ENCODE measurements at places on chromosomes 2 and 18.

GRCh38 chr18:46315161-46315560, 211.0 kb downstream of the HAUS1 start:
- ATAC-seq, result no peak

GRCh38 chr18:52596748-52597435, 256.9 kb downstream of the DCC start:
- ATAC-seq, result no peak

DNA sequence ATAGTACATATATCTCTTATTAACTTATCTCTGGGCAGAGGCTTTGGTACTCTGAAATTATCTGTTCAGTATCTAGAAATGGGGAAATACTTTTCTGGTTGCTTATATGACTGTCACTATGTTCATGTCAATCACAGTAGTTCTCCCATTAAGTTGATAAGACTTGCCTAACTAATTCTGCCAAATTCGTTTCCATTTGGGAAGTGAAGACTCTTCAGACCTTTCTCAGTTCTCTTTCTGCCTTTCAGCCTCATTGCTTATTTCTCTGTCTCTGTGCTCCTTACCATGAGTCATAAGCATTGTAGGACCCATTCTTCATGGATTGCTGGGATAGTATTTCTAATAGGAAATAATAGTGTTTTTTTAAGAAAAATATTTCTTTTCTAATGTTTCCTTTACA, 113.5 kb downstream of the PHLPP1 start:
- ATAC-seq, result no peak

DNA sequence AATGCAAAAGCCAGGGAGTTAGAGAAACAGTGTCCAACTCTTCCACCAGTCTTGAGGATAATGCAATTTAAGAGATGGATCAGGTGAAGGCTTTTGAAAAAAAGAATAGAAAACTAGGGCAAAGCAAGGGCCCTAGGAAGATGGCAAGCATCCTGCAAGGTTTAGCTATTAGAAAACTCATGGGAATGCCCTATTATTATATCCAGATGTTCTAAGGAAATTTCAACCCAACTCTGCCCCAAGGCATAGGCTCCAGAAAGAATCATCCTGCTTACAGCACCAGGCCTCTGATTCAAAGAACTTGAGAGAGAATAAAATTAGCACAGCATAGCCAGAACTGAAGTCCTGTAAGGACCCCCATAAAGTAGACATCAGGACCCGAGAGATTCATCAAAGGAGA, 68.1 kb downstream of the EN1 start:
- ATAC-seq, result no peak

- no peak for ATAC-seq
These were observed 13.6 kb upstream of the RAB10 start for GRCh38 chr2:26020231-26020640.

DNA sequence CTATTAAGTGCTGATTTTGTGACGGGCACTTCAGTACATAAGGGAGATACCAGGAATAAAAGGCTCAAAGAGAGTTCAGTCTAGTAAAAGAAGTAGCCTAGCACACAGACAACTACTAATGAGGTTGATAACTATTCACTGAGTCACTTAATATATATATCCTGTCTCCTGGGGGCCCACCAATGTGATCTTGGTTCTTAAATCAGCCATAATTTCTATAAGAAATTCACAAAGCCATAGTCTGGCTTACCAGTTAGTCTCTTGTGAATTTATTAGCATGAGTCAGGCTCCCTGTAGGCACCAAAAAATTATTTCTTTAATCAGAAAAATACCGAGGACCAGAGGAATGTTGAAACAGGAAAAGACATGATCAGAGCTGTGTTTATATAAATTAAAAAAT, 10.4 kb downstream of the KCNE4 start:
- peak; percentile 83 for ATAC-seq

GRCh38 chr2:167140767-167141166, 252.5 kb downstream of the XIRP2 start:
- ATAC-seq, result peak; percentile 99

DNA sequence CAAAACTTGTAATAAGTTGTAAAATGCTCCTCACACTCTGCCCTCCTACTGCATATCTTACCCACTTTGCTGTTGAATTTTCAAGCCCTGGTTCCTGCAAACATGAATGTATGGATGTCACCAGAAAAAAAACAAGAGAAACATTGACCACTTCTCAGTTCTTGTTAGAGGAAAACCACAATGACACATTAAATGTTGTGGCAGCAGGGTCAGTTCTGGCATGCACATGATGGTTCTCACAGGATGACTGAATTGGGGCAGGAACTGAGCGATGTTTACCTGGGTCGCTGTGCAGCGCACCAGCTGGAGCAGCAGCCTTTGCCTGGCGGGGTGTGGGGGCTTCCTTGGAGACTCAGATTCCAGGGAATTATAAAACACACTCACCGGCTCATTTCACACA, 14.0 kb upstream of the PRKCE start:
- ATAC-seq, result no peak

DNA sequence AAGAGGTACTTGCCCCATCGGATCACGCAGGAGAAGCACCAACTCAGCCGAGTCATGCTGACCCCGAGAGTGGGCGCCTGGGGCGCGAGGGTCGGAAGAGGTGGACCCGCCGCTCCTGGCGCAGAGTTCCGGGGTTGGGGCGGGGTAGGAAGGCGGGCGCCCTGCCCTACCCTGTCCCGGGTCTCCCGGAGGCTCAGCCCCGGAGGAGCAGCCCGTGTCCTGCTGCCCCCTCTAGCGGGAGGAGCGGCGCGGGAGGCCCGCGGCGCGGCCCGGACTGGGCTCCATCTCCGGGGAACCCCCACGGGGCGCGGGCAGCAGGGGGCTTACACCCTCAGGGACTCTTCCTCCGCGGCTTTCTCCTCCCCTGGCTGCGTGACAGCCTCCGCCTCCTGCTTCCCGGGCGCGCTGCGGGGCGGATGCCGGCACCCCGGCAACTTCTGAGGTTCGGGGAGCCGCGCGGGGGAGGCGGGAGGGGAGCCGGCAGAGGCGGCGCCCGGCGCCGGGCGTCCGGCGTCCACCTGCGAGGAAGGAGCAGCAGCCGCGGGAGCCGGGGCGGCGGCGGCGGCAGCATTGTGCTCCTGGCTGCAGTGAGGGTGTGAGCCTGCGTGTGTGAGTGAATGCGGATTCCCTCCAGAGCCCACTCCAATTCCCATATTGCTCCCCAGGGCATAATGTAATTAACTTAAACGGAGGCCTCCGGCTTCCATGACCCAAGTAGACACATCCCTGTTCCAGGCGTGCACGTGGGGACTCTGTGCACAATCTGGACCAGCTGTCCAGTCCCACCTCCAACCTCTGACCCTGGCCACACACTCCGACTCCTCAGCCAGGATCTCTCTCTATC, 7.6 kb upstream of the TNS1 start:
- peak; percentile 76 for ATAC-seq

- no peak for ATAC-seq
These were observed 255.1 kb downstream of the EIPR1 start for GRCh38 chr2:3122525-3122924.

DNA sequence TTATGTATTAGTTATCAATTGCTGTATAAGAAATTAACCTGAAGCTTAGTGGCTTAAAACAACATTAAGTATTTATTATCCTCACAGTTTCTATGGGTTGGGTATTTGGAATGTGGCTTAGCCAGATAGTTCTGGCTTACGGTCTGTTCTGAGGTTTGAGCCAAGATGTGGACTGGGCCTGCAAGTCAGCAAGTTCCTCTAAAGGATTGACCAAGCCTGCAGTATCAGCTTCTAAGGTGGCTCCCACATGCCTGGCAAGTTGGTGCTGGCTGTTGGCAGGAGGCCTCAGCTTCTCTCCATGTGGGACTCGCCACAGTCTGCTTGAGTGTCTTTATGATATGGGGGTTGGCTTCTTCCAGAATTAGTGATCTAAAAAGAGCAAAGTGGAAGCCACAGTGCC, 45.0 kb upstream of the TCF4 start:
- ATAC-seq, result no peak

DNA sequence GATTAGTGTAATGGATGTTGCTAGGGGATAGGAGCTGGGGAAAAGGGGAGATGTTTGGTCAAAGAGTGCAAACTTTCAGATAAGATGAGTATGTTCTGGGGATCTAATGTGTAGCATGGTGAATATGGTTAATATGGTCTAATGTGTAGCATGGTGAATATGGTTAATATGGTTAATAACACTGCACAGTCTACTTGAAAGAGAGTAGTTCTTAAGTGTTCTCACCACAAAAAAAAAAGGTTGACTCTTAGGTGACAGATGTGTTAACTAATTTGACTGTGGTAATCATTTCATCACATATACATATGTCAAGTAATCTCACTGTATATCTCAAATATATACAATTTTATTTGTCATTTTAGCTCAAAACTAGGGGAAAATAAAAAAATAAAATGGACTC, 121.3 kb upstream of the CD226 start:
- ATAC-seq, result no peak

GRCh38 chr2:42249284-42249683, 80.1 kb downstream of the EML4 start:
- no peak for ATAC-seq

- no peak for ATAC-seq
These were observed 62.8 kb upstream of the PPP1CB start for GRCh38 chr2:28688818-28689217.

GRCh38 chr2:45891719-45892424, 240.4 kb downstream of the PRKCE start:
- ATAC-seq, result peak; percentile 28

- no peak for ATAC-seq
These were observed 41.9 kb downstream of the SCN9A start for GRCh38 chr2:166333801-166334200.

DNA sequence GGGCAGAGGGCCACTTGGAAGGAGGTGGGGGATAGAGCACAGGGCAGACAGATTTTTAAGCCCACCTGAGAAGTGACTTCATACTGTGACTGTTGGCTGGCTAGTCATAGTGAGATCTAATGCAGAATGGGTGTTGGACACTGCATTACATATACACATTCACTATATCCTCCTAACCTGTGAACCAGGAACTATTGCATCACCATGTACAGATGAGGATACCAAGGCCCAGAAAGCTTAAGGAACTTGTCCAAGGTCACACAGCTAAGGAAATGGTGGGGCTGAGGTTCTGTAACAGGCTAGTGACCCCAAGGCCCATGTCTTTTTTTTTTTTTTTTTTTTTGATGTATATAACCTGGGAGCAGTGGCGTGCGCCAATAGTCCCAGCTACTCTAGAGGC, 49.6 kb upstream of the SPRED2 start:
- no peak for ATAC-seq

DNA sequence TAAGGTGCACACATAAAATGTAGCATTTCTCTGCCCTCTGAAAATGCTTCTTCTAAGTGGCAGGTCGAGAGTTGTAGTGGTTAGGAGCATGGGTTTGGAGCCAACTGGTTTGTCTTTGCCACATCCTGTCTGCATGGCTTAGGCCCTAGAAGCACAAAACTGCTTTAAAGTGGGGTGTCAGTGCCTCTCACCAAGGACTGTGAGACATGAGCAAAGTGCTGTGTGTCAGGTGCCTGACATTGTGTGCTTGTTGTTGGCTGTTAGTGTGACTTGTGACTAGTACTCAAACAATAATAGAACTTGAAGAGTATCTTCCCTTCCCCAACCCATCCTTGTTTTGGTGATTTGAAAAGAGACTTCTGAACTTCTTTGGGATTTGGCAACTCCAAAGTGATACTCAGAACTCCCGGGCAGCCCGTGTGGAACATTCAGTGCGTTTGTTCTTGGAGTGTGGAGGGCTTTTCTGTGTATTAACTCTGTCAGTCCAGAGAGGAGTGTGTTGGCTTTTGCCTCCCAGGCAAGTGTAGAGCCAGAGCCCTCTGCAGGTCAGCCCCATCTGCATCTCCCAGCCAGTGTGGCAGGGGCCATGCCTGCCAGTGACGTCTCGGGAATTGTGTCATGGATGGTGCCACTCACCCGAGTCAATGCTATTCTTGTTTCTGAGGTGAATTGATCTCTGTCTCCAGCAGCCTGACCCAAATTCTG, 5.0 kb downstream of the MGAT5 start:
- ATAC-seq, result no peak

- ATAC-seq, result peak; percentile 70
These were observed 78.1 kb downstream of the AAK1 start for GRCh38 chr2:69565431-69565839.

- ATAC-seq, result no peak
These were observed 22.9 kb upstream of the MTX2 start for GRCh38 chr2:176246331-176246730.

DNA sequence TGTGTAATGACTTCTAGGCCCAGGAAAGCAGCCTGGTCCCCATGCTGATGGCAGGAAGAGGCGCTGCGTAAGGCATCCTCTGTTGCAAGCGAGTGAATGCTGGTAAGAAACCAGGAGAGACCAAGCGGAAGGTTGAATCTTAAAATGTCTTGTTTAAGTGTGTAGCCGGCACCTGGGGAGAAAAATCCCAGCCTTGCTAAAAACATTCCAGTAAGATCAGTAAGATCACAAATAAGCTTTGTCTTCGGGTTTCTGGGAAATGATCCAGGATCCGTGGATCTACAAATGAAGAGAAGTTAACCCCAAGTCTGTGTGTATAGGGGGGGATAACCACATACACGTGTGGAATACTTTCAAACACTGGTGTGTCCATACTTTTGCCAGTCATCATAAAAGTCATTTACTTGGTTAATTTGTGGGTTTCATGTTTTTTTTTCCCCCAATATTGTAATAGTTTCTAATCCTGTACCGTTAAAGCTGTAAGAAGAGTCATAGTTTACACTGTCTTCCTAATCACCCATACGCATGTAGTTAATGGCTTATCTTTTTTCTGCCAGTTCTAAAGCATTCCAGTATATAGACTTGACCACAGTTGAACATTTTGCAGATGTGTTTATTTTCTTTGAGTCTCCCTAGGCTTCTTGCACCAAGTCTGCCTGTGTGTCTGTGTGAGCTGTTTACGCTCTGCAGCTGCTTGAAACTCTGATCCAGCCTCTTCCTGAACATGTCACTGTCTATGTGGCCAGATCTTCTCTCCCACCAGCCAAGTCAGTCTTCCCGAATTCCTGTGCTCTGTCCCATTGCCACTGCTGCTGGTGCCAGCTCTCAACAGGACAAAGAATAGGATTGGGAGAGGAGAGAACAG, 135.9 kb upstream of the ARL4C start:
- no peak for ATAC-seq

DNA sequence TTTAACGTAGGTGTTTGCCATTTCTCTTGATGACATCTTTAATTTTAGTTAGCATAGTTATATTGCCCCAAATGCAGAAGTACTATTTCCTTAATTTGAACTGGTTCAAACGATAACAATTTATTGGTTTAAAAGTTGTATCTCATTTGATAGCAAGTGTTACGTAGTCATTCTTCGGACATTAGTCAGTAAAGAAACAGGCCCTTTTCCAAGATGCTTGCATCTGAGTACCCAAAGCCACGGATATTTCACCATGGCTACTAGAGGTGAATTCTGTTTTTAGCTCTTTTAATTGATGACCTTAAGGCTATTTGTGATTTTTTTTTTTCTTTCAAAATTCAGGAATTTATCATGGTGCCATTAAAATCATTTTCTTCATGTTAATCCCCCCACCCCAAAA, 32.1 kb downstream of the GLS start:
- ATAC-seq, result no peak

GRCh38 chr2:221463241-221463896, 108.7 kb downstream of the EPHA4 start:
- no peak for ATAC-seq

DNA sequence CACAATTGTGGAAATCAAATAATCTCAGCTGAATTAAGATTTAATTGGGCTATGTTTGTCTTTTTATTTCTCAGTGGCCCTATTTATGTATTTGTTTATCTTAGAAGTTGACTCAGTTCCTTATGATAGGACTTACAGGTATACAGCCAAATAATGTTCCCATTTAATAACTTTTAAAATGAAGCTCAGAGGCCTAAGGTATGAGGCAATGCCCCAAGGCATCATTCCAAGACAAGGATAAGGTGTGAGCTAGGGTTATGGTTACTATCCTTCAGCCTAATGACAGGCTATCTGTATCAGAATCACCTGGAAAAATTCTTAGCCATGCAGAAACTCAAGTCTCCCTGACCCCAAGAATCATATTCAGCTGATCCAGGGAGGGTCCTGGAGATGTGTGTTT, 7.4 kb upstream of the NRBP1 start:
- ATAC-seq, result no peak
